ENCODE measurements at places on chromosomes 4 and X.

GRCh38 chrX:140099221-140099620, 133.9 kb upstream of the CXorf66 start:
- no peak for DNase-seq

- peak; percentile 86 for DNase-seq
These were observed 25.0 kb upstream of the BCORL1 start for GRCh38 chrX:129957241-129958082.

GRCh38 chrX:47662144-47662657, 3.2 kb upstream of the UXT start:
- DNase-seq: no peak

GRCh38 chr4:163500586-163500985, 6.1 kb downstream of the TMA16 start:
- no peak for DNase-seq

GRCh38 chr4:7844594-7844991, 95.1 kb downstream of the AFAP1 start:
- no peak for DNase-seq

GRCh38 chrX:44675362-44676024, 132.8 kb upstream of the FUNDC1 start:
- no peak for DNase-seq

DNA sequence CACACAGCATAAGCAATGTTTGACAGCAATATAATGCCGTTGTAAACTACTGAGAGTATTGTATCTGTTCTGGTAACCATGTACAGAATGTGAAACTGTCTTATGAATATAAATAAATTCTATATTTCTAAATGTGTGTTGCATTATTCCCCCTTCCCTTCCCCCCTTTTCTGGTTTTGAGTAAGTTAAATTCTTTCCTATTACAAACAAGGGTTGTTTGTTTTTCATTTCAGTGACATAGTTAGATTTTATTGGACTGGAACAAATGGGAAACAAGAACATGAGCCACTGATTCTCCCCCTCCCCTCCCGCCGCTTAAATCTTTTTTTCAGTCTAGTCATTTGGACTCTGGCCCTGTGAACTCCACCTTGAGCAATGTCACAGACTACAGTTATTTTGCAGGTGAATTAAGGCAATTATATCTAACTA, 69.8 kb downstream of the GPAT3 start:
- no peak for DNase-seq

- DNase-seq: no peak
These were observed 101.8 kb downstream of the ANXA5 start for GRCh38 chr4:121594796-121595526.

GRCh38 chrX:65926095-65927019, 113.5 kb downstream of the VSIG4 start:
- no peak for DNase-seq

DNA sequence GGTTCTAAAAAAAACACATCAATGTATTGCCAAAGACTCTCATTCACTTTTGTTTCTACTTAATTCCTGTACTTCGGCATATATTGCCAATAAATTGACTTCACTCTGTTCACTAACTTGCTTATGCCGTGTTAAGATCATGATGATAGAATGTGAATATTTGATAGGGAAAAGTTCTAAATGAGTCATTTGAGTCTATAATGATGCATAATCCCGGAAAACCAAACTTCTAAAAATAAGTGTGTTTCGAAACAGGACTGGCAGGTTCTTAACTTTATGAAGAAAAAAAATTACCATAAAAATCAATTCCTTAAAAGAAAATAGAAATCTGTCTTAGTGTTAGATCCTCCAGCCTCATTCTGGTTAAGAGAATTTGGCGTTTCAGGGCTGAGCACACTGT, 387.5 kb upstream of the FTHL17 start:
- DNase-seq: no peak

- no peak for DNase-seq
These were observed 56.5 kb upstream of the ACSL1 start for GRCh38 chr4:184882276-184882675.

Measured in lower lobe of right lung (tissue), 2 donors.